Stimulated activated CD8-positive, alpha-beta memory T cell treated with anti-CD3 and anti-CD28 coated beads, Interleukin-7, amount 100 ng/mL, for 1 hour (primary cell): ENCODE measurements at places on chromosomes 16 and 17.

DNA sequence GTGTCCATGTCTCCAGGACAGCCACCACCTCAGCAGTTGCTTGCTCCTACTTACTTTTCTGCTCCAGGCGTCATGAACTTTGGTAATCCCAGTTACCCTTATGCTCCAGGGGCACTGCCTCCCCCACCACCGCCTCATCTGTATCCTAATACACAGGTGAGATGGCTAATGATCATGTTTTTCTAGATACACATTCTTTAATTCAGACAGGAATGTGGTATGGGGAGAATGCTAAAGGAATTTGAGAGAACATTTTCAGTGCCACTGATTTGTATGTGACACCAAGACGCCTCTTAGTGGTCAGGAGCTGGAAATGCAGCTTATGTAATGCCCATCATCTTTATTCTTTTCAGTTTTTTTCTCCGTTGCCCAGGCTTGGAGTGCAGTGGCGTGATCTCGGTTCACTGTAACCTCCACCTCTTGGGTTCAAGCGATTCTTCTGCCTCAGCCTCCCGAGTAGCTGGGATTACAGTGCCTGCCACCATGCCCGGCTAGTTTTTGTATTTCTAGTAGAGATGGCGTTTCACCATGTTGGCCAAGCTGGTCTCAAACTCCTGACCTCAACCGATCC lies 8.9 kb upstream of the RAPGEFL1 start:
- DNase-seq, result no peak

GRCh38 chr16:61002479-61003204 lies 1033.6 kb downstream of the CDH8 start:
- no peak for DNase-seq

DNA sequence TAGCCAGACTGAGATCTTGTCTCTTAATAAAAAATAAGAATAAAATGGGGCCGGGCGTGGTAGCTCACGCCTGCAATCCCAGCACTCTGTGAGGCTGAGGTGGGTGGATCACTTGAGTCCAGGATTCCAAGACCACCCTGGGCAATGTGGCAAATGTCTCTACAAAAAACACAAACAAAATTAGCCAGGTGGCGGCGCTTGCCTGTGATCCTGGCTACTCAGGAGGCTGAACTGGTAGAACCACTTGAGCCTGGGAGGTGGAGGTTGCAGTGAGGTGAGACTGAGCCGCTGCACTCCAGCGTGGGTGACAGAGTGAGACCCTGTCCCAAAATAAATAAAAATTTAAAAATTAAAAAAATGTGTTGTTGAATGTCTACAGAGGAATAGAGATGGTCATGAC lies 2.9 kb upstream of the DEF8 start:
- DNase-seq, result no peak

DNA sequence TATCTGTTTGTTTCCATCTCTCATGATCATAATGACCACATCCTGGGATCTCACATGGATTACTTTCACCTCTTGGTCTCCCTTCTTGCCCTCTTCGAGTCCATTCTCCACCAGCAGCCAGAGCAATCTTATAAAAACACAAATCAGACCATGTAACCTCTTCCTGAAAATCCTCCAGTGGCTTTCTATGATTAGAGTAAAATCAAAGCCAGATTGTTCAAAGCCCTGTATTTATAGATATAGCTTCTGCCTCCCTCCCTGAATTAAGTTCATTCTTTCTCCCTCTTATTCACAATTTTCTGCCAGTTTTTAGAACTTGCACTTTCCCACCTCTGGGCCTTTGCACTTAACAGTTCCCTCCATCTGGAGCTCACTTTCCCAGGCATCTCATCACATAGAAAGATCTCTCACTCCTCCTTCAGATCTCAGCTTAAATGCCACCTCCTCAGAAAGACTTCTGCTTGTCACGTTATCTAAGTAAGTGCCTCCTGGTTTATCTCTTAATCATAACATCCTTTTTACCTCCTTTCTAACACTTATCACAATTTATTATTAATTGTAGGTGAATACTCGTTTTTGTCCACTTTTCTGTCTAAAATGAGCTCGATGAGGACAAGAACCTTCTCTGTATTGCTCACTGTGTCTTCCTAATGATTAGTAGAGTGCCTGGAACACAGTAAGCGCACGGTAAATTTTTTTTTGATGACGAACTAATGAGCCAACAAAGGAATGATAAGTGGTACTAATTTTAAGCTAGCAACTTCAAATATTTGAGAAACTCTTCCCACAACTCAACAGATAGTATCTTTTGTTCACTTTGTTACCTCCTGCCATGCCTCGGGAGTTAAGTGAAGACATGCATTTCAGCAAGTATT lies 80.5 kb downstream of the CYB561 start:
- no peak for DNase-seq

DNA sequence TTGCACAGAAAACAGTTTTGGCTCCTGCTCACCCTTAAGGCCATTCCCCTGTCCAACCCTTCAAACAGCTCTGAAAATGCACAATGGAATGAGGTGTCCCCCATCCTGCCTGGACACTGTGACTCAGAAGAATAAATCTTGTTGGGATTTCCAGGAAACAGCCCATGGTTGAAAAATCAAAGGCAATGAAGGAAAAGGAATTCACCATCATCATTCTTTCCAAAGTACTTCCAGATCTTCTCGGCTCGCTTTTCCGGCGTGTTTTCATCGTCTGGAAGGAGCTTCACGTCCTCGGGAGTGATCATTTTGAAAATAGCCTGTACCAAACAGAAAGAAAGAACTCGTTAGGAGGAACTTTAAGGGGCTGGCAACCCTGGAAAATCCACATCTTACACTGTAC lies 4.3 kb downstream of the RCVRN start:
- no peak for DNase-seq

DNA sequence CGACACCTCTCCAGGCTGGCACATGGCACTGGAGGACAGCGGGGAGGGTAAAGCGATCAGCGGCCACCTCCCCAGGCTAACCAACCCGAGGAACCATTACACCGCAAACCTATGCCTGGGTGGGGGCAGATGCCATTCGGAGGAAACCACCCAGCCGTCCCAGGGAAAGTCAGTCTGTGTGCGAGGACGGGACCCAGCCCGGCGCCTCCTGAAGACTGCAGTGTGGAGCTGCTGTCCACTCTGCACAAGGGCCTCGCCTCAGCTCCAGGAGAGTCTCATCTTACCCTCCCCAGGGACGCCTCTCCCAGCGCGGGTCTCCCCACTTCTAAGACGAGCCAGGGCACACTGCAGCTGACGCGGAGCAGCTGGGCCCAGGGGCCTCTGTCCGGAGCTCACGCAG lies 8.0 kb downstream of the SLC38A10 start:
- DNase-seq, result no peak

DNA sequence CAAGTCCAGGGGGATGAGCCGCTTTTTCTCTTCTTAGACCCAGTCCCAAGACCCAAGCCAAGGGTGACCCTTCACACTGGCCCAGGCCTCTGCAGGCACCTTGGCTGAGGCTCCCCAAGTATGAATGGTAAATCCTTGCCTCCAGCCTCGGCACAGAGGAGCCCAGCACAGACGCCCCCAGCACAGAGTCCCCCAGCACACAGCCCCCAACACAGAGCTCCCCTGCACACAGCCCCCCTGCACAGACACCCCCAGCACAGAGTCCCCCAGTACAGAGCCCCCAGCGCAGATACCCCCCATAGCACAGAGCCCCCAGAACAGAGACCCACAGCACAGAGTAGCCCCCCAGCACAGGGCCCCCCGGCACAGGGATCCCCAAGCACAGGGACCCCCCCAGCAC lies 1.0 kb upstream of the MCRIP2 start:
- no peak for DNase-seq

- DNase-seq, result no peak
These were observed 79.2 kb downstream of the SLC39A11 start for GRCh38 chr17:73013301-73013700.
